Heart right ventricle (tissue), 16 donors: ENCODE measurements at places on chromosomes 3 and 15. TPM values are rescaled to one million over a fixed set of nuclear protein-coding genes. Genes with fewer than 3 reads are reported as not detected.

- peak; percentile 51 for DNase-seq
Measured at GRCh38 chr3:141115789-141116541, 64.8 kb downstream of the SPSB4 start.

RTP1 gene
- not detected for total RNA-seq

DNA sequence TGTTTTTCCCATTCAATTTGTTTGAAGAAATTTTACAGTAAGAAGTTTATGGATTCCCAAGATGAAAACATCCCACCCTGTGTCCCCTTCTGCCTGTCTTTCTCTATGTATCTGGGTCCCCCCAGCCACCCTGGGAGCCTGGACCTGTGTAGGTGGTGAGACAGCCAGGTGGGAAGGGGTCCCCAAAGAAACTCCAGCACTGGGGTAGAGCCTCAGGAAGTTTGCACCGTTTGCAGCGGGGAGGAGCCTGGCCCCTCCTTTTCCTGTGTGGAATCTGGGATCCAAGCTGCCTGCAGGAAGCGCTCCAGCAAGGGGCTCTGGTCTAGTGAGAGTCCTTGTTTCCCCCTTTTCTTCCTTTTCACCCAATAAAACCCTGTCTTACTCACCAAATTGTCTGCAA, 49.4 kb upstream of the ITGA11 start:
- DNase-seq: no peak

GOLGA8T gene
- total RNA-seq: 0.91 TPM

CAND2 gene
- total RNA-seq: 92.2 TPM

CCDC39 gene
- not detected for total RNA-seq

- no peak for DNase-seq
Measured at GRCh38 chr15:78726870-78727551, 84.3 kb downstream of the ADAMTS7 start.

GRCh38 chr3:119120480-119120879, 25.5 kb upstream of the TEX55 start:
- no peak for DNase-seq

DNA sequence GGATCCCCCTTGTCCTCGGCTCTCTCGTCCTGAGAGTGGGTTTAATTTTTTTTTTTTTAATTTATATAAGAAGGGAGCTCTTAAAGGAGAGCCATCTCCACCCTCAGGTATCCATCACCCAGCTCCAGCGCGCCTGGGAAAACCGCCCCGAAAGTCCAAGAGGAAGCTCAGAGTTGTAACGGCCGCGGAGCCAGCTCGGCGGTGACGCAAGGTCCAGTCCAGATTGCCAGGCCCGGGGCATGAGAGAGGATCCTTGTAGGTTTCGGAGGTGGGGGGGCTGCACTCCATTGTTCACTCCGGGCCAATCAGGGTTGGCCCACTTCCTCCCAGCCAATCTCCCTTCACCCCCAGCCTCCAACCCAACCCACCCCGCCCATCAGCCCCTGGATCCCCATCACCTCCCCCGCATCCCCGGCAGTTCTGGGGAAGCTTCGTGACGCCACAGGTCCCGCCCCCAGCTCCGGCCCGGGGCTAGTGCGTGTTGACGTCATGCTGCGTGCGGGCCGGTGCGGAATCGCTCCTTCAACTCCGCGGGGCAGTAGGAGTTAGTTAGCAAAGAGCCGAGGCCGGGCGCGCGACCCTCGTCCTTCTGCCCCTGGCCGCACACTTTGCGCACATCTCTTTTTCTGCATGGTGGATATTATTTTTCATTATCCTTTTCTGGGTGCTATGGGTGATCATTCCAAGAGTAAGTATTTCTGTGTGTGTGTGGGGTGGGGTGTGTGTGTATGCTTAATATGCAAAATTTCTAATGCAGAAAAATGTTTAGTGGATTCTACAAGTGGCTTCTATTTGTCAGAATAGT, at the start of gene ISL2:
ISL2 (plus strand) TSS at position 520 of the 805 bp plus-strand sequence; CDS start at position 631, 111 bp downstream.
- DNase-seq: no peak
